Activated T-cell treated with anti-CD3 and anti-CD28 coated beads for 4 hours (primary cell): ENCODE measurements at places on chromosomes 3 and 15.

GRCh38 chr3:124883766-124884473 lies 3.2 kb downstream of the ITGB5 start:
- DNase-seq = no peak

- no peak for DNase-seq
Measured at GRCh38 chr3:39962581-39962980, 153.2 kb downstream of the MYRIP start.

GRCh38 chr3:46695177-46695961 lies 1.9 kb upstream of the ALS2CL start:
- peak; percentile 32 for DNase-seq

DNA sequence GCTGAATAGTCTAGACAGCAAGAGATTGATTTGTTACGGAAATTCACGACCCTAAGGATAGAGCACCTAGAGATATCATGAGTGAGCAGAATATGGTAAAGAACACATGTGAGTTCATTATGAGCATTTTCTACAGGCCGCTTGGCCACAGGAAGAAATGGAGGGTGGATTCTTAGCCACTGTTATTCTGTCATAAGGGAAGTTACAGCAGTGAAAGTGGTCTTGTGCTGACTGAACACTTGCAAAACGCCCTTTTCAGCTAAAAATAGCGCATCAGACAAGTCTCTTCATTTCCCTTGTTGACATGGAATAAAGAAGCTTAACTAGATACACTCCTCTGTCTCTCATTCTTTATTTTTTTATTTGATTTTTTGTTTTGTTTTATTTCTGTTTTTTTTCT lies 19.8 kb downstream of the DGKG start:
- DNase-seq = no peak

- no peak for DNase-seq
Measured at GRCh38 chr3:7421065-7421464, 560.1 kb downstream of the GRM7 start.

GRCh38 chr15:58053315-58054153 lies 12.0 kb downstream of the ALDH1A2 start:
- DNase-seq = no peak

GRCh38 chr3:117104792-117105191 lies 395.2 kb downstream of the TUSC7 start:
- no peak for DNase-seq

- DNase-seq = no peak
Measured at GRCh38 chr3:17964108-17964507, 221.7 kb upstream of the TBC1D5 start.

DNA sequence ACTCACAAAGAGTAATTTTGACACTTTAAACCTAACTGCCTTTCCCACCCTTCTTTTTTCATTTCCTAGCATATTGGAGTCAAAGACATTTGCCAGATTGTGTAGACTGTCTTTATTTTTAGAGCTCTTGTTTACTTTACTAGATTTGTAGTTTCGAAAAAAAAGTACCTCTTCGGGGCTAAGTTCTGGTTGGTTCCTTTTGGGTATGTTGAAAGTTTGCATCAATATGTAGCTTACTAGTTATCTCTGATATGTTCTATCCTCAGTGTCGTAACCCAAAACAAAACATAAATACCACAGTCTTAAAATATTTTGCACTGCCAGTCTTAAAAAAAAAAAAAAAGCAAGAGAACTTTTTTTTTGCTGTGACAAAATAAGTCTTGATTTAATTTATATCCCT lies 52.2 kb downstream of the REC114 start:
- no peak for DNase-seq

DNA sequence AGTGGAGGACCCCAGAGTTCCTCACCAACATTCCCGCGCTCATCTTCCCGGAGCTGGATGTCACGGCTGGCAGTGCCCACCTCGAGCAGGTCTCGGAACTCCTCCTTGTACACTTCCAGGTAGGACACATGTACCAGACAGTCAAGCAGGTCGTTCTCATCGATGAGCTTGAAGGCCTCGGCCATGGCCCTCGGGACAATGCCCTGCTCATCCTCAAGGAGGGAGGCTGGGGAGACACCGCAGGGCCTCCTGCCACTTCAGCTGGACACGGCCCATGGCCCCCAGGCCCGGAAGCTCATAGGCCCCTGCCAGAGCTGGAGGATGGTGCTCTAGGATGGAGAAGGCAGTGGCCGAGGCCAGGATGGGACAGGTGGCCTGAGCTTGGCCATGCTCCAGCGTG lies 5.6 kb downstream of the KIF7 start:
- no peak for DNase-seq

DNA sequence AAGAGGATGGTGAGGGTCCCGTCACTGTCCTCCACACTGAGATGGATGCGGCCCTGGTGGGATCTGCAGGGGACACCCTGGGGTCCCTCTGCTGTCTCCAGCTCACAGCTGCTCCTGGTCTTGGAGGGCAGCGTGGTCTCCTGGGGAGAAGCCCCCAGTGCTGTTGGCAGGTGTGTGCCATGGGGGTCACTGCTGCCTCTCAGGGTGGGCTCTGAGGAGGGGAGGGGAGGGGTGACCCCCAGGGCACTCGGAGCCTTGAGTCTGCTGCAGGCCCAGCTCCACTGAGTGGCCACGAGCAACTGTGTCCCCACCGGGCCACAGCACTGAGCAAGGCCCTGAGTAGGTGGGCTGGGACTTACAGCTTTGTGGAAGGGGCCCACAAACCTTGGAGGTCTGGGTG lies 34.7 kb downstream of the KLHL25 start:
- no peak for DNase-seq

GRCh38 chr15:85828874-85829273 lies 34.1 kb upstream of the KLHL25 start:
- no peak for DNase-seq

DNA sequence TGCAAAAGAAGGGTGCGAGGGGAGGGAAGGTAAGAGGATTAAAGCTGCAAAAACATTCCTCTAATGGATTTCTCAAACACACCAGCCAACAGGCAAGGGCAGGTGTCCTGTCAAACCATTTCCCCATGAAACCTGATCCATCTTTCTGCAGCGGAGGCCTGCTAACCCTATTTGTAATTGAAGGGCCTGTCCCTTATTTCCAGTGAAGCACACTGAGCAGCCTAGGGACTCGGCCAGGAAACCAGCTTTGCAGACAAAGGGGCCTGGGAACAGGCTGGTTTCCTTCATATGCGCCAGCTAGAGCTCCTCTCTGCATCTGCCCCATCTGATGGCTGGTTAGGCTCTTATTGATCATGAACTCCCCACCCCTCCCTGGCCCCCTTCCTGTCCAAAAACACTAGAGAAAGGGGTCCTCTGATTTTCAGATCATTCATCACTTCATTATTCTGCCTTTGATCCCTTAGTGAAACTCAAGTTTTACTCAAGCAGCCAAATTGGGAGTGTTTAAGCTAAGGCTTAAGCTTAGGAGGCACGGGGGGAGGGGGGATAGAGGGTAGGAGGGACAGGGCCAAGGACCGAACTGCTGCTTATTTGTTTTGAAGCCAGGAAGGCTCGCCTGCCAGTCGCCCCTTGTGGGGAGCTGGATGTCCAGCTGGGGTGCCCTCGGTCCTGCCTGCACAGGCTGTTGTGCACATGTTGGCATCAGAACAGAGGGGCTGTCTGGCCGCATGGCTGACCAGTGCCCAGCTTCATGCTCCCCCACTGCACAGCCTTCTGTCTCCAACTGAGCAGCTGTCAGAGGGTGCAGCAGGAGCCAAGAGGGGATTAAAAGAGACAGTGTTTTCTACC lies 53.1 kb downstream of the BOC start:
- DNase-seq = no peak

- DNase-seq = no peak
Measured at GRCh38 chr15:96218623-96219455, 111.7 kb upstream of the NR2F2 start.

- no peak for DNase-seq
Measured at GRCh38 chr3:61979638-61980037, 393.7 kb downstream of the FEZF2 start.

- DNase-seq = no peak
Measured at GRCh38 chr3:2826036-2826435, 284.1 kb downstream of the IL5RA start.

DNA sequence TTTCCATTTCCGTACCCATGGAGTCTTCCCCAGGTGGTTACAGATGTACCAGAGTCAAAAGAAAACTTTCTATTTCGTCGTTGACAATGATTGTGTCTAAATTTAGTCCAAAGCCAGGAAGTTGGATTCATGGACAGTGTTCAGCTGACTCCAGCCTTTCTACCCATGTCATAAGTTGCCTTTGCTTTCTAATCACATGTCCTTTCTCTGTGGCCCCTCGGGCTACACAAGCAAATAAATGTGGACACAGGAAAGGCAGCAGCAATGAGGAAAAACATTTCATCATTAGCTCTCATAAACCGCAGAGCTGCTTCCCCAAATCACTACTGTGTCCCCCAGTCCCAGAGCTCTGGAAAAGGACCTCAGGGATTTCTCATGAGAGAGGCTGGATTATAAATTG lies 82.0 kb downstream of the USF3 start:
- no peak for DNase-seq

GRCh38 chr3:155748611-155749365 lies 3.9 kb upstream of the PLCH1 start:
- DNase-seq = no peak

DNA sequence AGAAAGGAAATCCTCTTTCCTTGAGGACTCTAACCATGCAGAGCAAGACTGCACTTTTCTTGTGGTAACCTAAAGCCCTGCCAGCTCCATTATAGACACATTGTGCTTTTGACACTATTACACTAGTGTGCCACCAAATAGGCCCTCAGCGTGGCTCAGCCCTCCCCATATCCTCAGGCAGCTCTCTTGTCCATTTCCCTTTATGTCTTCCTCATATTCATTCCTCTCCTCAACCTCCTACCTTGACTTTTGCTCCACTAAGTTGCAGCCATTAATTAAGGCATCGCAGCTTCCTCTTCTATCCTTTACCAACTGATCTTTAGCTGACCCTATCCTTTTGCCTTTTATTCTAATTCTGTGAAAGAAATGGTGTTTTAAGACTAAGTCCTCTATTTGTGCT lies 3.7 kb downstream of the ATG7 start:
- DNase-seq = no peak

GRCh38 chr3:182913889-182914288 lies 66.4 kb downstream of the DCUN1D1 start:
- DNase-seq = no peak

DNA sequence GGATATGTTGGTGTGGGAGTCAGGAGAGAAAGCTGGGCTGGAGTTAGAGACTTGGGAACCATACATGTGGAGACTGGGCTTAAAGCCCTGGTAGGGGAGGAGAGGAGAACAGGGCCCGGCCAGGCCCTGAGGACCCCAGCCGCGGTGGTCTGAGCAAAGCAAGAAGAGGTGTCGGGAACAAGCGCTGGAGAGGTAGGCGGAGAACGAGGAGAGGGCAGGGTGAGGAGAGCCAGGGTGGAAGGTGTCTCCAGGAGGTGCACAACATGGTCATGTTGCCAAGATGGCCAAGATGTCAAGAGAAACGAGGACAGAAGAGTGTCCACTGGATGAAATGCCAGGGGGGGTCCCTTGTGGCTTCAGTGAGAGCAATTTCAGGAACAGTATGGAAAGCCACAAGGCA lies 5.5 kb downstream of the CHAC1 start:
- no peak for DNase-seq

- DNase-seq = no peak
Measured at GRCh38 chr15:99965376-99965775, 232.1 kb upstream of the LYSMD4 start.

GRCh38 chr3:98180319-98180890 lies 13.9 kb downstream of the OR5H15 start:
- no peak for DNase-seq

DNA sequence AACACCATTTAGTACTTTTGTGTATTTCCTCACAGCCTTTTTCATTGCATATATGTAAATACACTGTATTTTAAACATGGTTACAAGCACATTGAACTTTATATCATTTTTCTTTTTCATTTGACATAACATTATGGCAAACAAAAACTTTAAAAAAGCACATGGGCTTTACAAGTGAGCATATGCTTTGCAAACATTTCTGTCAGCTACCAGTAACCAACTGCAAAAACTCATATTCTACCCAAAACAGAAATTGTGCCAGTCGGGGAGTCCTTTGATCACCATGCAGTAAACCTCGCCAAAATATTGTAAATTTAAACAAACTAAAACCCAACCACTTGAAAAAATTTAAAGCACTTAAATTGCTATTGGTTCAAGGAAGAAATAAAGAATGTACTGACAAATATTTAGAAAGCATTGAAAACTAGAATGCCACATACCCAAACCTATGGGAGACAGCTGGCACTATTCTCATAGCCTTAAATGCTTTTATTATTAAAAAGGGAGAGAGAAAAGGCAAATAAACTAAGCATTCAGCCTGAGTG lies 24.4 kb downstream of the ZNF710 start:
- DNase-seq = no peak

- no peak for DNase-seq
Measured at GRCh38 chr15:70092464-70093027, 5.2 kb downstream of the TLE3 start.

DNA sequence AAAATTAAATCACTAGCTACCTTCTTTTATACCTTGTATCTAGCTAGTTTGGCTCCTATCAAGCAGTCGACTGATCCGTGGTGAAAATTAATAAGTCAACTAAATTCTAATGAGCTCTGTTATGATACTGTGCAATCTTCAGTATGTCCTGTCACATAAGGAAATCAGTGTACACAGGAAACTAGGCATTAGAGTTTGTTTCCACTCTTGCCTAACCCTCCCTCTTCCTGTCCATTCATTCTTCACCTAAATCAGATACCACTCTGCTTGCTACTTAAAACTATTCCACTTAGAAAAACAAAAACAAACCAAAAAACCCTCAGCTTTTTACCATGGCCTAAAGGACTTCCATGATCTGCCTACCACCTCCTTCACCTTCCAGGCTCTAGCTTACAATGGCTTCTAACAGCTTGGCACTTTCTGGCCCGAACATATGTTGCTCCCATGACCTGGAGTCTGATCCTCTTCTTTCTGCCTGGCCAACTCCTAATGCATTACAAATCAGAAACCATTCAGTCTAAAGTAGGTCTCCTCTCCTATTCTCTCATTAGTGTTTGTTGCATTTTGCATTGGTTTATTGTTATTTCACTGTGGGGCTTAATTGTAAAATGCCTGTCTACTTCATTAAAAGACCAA lies 7.9 kb downstream of the RFC4 start:
- DNase-seq = no peak

- no peak for DNase-seq
Measured at GRCh38 chr3:50189274-50189673, 2.1 kb upstream of the GNAT1 start.

DNA sequence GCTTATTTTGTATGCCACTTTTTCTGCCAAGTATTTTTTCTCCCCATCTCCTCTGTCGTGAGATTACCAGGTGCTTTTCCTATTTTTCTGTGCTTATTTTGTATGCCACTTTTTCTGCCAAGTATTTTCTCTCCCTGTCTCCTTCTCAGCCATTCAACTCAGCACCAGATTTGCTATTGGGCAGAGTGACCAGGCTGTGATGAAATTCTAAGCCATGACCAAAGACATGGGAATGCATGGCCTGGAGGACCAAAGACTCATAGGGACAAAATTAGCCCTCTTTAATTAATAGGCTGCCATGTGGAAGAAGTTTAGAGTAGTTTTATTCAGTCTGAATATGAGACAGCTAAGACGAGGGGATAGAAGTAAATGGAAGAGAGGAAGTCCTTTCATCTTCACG lies 257.4 kb downstream of the SQOR start:
- DNase-seq = no peak

GRCh38 chr3:98574132-98574531 lies 19.3 kb downstream of the CPOX start:
- DNase-seq = no peak

GRCh38 chr15:101115786-101116680 lies 135.8 kb downstream of the CHSY1 start:
- no peak for DNase-seq
